ENCODE measurements at places on chromosomes 6 and 20. TPM values are rescaled to one million over a fixed set of nuclear protein-coding genes. Genes with fewer than 3 reads are reported as not detected.

The ADAM33 gene
- total RNA-seq = 18.9 TPM

The ZDHHC14 gene
- total RNA-seq = 7.1 TPM

The SH3BGRL2 gene
- 47.0 TPM for total RNA-seq

The LY6G6C gene
- total RNA-seq = not detected

The CDK5RAP1 gene
- 42.0 TPM for total RNA-seq

The KIFC1 gene
- total RNA-seq = 93.9 TPM

The OR2B6 gene
- not detected for total RNA-seq

The B3GAT2 gene
- 0.71 TPM for total RNA-seq

The TNFRSF21 gene
- 23.2 TPM for total RNA-seq

The NTSR1 gene
- 0.12 TPM for total RNA-seq

The BPIFB2 gene
- not detected for total RNA-seq

The ELOVL2 gene
- total RNA-seq = 9.1 TPM

The WFDC10B gene
- not detected for total RNA-seq

The ENPP1 gene
- 9.7 TPM for total RNA-seq

The TP53RK gene
- total RNA-seq = 15.9 TPM

The GPR6 gene
- not detected for total RNA-seq

The HTR1B gene
- total RNA-seq = not detected

The RING1 gene
- 12.1 TPM for total RNA-seq

The MDFI gene
- total RNA-seq = 29.5 TPM

The PAK5 gene
- 1.6 TPM for total RNA-seq

The ULBP1 gene
- total RNA-seq = 0.40 TPM

The TFAP2D gene
- total RNA-seq = not detected

The C6orf47 gene
- total RNA-seq = 17.1 TPM

The NOX3 gene
- total RNA-seq = not detected

The LRFN2 gene
- total RNA-seq = not detected

The KHDC1 gene
- 7.0 TPM for total RNA-seq

The GUCA1A gene
- 3.4 TPM for total RNA-seq

The IP6K3 gene
- total RNA-seq = 2.9 TPM

The MCHR2 gene
- not detected for total RNA-seq

The EIF2S2 gene
- total RNA-seq = 71.0 TPM

The CALHM6 gene
- total RNA-seq = not detected

The TAGAP gene
- not detected for total RNA-seq

The OR2H2 gene
- total RNA-seq = not detected

The NDUFAF4 gene
- total RNA-seq = 50.6 TPM

The HTR1E gene
- not detected for total RNA-seq
